Activated CD4-positive, alpha-beta T cell treated with anti-CD3 and anti-CD28 coated beads for 36 hours (primary cell): ENCODE measurements at places on chromosomes 16 and 17. TPM values are rescaled to one million over a fixed set of nuclear protein-coding genes. Genes with fewer than 3 reads are reported as not detected.
A peak's percentile ranks its signal among the peaks of the same experiment; 100 is the strongest.

DNA sequence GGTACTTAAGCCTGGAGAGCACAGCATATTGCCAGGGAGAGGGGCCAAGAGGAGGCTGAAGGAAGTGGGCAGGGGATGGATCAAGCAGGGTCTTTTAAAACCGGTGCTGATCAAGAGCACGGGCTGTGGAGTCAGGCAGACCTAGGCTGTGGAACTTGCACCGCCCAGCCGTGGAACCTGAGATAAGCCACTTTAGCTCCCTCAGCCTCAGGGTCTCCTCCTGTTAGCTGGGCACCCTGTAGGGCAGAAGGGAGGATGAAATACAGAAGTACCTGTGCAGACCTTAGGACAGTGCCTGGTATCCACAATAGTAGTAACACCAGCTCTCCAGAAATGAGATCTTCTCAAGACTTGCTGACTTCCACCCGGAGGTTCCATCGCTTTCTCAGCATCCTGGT lies 9.3 kb downstream of the ODAD4 start:
- no peak for DNase-seq

- no peak for DNase-seq
Observed at GRCh38 chr16:54546521-54546920, 259.9 kb upstream of the IRX3 start.

- DNase-seq, result peak; percentile 73
Observed at GRCh38 chr16:5056352-5056751, 9.4 kb downstream of the C16orf89 start.

GRCh38 chr17:76537288-76537577 lies 276 bp downstream of the CYGB start:
- DNase-seq, result no peak

GRCh38 chr16:81638286-81638945 lies 140.7 kb upstream of the PLCG2 start:
- no peak for DNase-seq

The SLC9A5 gene
- total RNA-seq, result 4.5 TPM
